ENCODE measurements at places on chromosomes 16 and 17. TPM values are rescaled to one million over a fixed set of nuclear protein-coding genes. Genes with fewer than 3 reads are reported as not detected.
A peak's percentile ranks its signal among the peaks of the same experiment; 100 is the strongest.

KCNJ18 gene
- total RNA-seq = not detected

PIK3R6 gene
- total RNA-seq = 0.48 TPM

ATP6V0C gene
- total RNA-seq = 309 TPM

TBC1D3G gene
- not detected for total RNA-seq

DNA sequence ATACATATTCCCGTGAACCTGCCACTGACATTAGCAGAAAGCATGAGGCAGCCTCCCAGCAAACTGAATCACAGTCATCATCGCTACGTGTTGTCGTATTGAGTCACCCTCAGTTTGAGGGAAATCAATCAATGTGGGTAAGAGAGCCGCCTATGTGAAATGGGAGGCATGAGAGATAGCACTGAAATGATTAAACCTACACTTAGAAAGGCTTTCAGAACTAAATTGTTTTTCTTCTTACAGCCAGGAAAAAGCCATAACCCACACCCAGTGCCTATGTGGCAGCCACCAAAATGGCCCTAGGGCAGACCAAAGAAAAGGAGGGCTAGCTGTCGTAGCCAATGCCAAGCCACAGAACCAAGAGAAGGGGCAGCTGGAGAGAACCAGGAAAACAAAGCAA lies 90.5 kb downstream of the ADAMTS18 start:
- no peak for DNase-seq

CDH13 gene
- total RNA-seq = 30.6 TPM

- DNase-seq = no peak
Observed at GRCh38 chr16:2785101-2785991, 2.0 kb downstream of the PRSS33 start.

- no peak for DNase-seq
Observed at GRCh38 chr17:49904893-49905292, 57.0 kb upstream of the TAC4 start.

C16orf96 gene
- 0.61 TPM for total RNA-seq

- no peak for DNase-seq
Observed at GRCh38 chr16:67233596-67233995, 6.7 kb downstream of the TMEM208 start.

DNA sequence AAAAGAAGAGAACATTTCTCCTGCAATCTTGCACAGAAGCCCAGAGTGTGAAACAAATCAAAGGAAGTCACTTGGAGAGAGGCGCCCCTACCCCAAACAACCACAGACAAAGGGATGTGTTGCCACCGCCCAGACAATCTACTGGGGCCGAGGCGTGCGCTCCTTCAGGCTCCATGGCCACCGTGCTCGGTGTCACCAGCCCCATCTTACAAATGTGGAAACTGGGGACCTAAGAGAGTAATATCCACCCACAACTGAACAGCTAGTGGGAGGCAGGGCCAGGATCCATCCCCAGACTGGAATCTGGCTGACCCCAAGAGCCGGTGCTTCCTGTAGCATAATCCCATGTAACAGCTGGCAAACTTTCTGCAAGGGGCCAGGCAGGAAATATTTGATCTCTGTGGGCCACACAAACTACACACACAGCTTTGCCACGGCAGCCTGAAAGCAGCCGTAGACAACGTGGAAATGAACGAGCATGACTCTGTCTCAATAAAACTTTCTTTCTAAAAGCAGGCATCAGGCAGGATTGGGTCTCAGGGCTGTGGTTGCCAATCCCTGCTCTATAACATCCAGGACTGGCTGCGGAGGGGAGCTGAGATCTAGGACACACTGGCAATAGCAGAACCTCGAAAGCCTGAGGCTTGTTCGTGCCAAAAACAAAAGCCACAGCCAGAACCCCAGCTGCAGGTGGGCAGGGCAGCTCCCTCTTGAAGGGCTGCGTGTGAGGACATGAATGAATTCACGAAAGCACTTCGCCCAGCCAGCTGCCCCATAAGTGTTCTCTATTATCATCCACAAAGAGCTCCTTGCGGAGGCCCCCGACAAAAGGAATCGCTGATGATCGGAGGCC lies 26.6 kb upstream of the GINS2 start:
- DNase-seq = no peak

GRCh38 chr16:5490499-5490898 lies 392.9 kb upstream of the EEF2KMT start:
- peak; percentile 10 for DNase-seq

GRCh38 chr16:54582631-54583250 lies 296.2 kb upstream of the IRX3 start:
- DNase-seq = no peak

DNA sequence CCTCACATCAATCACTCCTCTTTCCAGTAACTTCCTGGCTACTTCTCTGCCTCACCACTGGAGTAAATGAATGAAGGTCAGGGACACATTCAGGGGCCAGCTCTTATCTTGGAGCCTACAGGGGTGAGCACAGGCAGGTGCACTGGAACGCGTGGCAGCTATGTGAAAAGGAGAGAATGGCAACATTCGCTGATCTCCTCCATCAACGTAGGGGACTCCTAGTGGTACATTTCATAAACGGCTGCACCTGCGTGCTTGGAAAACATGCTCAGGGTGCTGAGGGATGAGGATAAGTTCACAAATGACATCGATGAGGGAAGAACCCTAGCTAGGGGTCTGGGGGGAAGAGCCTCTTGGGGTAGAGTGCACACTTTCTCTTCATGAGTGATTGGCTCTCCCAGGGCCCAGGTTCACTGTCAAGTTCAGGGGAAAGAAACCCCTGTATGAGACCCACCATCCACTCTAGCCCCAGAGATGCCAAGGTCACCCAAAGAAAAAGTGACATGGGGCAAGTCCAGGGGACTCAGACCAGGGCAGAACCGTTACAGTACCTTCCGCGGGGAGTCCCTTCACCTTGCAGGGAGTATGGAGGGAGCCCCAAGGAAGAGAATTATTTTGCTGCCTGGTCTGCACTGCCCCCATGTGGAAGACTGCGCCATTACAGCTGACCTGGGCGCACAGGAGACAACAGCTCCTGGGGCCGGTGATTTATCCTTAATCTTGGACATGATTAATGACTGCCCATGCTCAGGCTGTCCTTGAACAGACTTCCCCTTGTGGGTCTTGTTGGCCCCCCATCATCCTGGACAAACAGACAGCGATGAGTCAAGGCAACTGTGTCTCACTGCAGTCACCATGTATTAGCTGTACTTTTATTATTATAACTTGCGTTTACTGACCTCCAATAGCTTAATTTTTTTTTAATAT lies 30.1 kb downstream of the VAC14 start:
- DNase-seq = peak; percentile 84

GRCh38 chr17:3890082-3890877 lies 2.6 kb downstream of the CAMKK1 start:
- peak; percentile 96 for DNase-seq

- DNase-seq = no peak
Observed at GRCh38 chr16:80704751-80705505, 99.5 kb downstream of the CDYL2 start.
